ENCODE measurements at places on chromosomes 1 and 21.

GRCh38 chr1:197210426-197210825, 57.6 kb upstream of the CRB1 start:
- no peak for DNase-seq

- no peak for DNase-seq
Measured at GRCh38 chr1:184747089-184747955, 7.3 kb downstream of the EDEM3 start.

DNA sequence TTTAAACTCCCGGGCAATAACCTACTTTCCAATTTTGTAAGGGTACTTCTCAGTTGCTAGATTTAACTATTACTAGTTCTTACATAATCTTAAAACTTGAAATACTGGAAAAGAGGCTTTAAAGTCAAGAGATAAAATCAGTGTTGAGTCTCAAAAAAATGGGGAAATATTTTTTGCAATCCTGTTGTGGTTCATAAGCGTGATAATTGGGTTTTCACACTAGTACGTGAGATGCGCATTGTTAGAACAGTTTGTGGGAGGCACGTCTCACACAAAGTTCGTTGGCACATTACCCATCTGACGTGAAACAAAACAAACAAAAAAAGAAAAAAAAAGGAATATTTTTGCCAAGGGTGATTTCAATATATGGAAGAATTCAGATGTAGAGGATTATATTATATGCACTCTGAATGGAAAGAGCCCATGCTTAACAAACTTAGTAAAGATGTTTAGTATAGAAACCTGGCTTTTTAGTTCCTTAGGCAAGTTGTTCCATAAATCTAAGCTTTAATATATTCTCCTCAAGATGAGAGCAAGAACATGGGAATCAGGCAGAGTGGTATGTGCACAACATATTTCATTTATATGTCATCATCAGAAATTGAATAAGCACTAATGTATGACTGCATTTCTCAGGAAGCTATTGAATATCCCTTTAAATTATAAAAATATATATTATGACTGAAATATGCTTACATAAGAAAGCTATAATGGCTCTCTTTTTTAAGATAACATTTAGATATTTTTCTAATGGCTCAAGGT, 73.9 kb upstream of the TNFSF4 start:
- no peak for DNase-seq

- DNase-seq, result no peak
Measured at GRCh38 chr1:82227306-82228095, 426.8 kb downstream of the ADGRL2 start.

DNA sequence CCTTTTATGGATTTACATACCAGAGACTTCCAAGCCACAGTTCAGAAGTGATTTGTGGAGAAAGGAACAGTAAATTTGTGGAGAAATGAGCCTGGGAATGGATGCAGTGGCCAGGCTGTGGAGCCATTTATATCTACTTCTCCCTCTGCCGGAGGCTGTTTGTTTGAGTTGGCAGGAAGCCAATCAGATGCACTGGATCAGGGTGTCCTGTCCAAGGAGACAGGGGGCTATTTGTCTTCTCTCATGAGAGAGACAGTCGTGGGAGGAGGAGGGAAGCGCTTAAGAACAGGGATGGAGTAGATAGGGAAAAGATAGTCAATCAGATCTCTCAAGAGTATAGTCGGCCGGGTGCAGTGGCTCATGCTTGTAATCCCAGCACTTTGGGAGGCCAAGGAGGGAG, 2.8 kb upstream of the HAPLN2 start:
- peak; percentile 14 for DNase-seq

DNA sequence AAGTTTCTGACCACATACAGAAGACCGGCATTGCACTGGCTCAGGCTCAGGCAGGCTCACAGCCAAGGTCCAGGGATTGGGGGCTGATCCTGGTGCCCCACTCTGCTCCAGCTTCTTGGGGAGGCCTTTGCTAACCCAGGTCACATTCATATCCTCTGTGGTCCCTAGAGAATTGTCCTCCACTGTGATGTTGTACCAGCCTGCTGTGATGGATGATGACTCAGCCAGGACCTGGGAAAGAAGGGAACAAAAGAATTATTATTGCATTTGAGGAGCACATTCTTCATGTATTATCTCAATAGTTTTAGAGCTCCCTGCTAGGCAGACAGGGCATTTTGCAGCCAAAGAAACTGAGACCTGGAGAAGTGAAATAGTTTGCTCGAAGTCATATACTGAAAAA, 114.3 kb upstream of the ETV3 start:
- no peak for DNase-seq

- no peak for DNase-seq
Measured at GRCh38 chr1:243322326-243322725, 66.5 kb downstream of the SDCCAG8 start.

- DNase-seq, result no peak
Measured at GRCh38 chr1:21317035-21317689, 26.9 kb upstream of the ECE1 start.

- no peak for DNase-seq
Measured at GRCh38 chr1:15095496-15095875, 58.1 kb upstream of the TMEM51 start.

GRCh38 chr21:30372139-30372770, at the start of gene KRTAP13-2:
Gene KRTAP13-2 (minus strand): TSS chr21:30372271. CDS start chr21:30372213, 58 bp downstream.
- no peak for DNase-seq

DNA sequence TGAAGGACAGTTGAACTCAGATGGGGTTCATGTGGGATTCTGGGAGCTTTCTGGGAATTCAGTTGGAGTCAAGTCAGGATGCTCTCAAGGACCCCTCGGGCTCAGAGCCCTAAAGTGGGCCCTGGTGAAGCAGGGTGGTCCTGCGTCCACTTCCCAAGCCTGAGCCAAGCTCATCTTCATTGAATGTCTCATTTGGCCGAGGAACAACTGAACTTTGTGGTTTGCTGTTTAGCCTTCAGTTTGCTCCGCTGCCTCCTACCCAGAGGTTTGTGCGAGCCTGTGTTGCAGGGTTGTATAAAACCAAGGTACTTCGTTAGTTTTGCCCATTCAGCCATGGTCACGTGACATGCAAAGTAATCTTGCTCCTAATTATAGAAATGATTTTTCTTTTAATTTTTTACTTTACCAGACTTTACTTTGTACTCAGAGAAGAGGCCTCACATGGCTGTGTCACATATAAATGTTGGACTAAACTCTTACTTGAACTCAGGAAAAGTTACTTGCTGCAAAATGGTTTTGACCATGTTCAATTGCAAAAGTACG, 49.7 kb downstream of the B3GALT5 start:
- no peak for DNase-seq

- DNase-seq, result no peak
Measured at GRCh38 chr1:37699147-37699546, 6.8 kb downstream of the CDCA8 start.

DNA sequence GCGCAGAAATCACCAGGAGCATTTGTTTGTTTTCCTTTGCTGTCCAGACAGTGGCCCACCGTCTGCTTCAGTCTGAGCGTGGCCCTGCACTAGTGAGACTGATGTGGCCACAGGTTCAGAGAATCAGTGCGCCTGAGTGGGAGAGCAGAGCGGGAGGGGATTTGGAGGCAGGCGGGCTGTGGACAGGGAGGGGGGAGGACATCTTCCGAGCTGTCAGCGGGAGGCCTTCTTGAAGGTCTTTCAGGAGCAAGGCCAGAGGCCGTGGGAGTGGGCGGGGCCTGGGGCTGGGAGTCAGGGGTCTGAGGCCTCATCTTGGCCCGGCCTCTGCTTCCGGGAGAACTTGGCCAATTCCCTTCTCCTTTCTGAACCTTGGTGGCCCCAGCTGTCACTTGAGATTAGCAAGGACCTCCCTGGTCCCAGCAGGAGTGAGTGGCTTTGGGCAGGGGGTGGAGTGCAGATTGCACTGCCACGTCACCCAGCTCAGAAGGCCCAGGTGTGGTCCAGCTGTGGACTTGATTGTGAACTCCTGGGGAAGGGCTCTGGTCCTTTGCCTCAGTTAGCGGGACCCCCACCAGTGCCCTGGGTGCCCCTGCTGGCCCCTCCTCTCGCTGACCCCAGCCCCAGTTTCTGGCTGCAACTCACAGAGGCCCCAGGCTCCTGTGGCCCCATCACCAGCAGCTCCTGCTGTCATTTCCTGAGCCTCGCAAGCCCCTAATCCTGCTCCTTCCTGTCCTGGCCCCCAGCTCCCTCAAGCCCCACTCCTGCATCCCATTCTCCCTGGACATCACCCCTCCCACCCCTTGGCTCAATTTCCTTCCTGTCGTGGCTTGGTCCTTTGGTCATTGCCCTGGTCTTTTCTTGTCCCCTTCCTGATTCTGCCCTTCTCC, 8.4 kb downstream of the TNFRSF1B start:
- no peak for DNase-seq

DNA sequence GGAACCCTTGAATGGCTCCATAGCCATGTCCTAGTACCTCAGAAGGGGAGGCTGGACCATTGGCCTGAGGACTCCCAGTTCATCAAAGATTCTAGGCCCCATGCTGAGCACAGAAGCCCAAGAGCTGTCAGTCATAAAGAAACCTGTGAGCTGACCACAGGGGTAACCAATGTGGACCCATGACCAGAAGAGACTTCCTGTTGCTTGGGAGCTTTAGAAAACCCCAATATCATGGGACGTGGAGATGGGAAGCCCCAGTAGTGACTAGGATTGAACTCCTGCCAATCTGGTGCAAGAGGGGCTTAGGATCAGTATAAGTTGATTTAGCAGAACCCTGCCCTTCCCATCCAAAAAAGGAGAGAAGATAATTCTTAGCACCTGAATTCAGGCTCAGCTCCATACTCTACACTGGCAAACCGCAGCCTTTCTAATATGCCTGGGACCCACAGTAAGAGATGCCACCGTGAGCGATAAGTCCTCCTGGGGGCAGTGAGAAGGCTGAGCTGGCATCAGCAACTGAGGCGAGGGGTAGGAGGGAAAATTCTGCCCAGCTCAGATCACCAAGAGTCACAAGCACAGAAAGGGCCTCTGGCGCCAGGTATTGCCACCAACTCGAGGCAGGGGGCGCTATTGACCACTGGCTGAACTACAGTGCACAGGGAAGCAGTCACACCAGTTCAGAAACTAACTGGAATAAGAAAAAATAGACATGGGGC, 108.9 kb downstream of the CAPN8 start:
- peak; percentile 40 for DNase-seq

- DNase-seq, result no peak
Measured at GRCh38 chr1:44806025-44806703, 987 bp downstream of the DYNLT4 start.

DNA sequence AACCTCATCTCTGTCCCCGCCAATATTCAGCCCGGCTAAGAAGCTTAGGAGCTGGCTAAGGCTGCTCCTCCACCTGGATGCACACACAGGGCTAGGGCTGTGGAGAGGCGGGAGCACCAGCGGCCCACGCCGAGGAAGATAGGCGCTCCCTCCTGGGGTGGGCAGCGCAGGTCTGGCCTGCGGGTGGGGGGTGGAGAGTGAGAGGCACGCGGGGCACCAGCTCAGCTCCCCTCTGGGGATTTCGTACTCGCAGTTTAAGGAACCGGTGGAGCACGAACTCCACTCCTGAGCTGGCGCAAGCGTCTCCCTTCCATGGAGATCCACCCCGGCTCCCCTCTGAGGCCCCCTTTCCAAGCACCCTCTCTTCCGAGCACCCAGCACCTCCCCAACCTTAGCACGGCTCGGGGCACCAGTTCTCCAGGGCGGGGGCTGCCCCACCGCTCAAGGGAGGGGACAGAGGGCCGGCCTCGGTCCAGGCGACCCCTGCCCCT, 433 bp upstream of the KAZN start:
- DNase-seq, result no peak

GRCh38 chr1:6504887-6505286, 13.4 kb upstream of the PLEKHG5 start:
- DNase-seq, result no peak

- no peak for DNase-seq
Measured at GRCh38 chr1:147105909-147106308, 66.4 kb downstream of the PRKAB2 start.

DNA sequence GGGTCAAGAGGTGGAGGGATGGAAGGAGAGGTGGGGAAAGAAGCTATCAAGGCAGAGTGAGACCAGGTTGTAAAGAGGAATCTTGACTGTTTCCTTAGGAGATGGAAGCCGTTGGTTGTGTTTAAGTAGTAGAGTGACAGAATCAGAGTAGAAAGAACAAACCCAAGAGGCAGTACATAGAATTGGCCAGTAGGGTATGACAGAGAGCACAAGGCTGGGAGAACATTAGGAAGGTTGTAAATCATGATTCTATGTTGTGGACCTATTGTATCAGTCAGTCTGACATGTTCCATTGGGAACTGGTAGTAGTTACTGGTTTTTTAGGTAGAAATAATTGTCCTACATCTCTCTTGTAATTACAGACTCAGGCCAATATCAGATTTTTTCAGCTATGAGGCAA, 486.9 kb upstream of the USP24 start:
- DNase-seq, result peak; percentile 14

GRCh38 chr1:201445310-201445709, 23.7 kb downstream of the PHLDA3 start:
- no peak for DNase-seq

DNA sequence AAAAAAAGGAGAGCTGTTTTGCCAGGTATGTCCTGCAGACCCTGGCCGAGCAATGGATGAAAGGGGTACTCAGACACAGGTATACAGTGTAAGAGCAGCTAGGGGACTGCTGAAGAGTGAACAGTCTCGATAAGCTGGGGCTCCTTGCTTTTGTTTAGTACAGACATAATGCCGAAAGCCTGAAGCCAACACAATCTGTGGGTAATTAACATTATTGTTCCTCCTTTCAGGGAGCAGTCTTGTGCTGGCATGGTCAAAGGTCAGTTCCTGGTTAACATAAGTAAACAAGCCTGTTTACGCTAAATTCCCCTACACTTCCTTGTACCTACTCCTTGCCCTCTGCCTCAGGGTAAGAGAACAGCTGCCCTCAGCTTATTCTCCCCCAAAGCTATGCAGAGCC, 272.3 kb upstream of the ST6GALNAC5 start:
- no peak for DNase-seq

DNA sequence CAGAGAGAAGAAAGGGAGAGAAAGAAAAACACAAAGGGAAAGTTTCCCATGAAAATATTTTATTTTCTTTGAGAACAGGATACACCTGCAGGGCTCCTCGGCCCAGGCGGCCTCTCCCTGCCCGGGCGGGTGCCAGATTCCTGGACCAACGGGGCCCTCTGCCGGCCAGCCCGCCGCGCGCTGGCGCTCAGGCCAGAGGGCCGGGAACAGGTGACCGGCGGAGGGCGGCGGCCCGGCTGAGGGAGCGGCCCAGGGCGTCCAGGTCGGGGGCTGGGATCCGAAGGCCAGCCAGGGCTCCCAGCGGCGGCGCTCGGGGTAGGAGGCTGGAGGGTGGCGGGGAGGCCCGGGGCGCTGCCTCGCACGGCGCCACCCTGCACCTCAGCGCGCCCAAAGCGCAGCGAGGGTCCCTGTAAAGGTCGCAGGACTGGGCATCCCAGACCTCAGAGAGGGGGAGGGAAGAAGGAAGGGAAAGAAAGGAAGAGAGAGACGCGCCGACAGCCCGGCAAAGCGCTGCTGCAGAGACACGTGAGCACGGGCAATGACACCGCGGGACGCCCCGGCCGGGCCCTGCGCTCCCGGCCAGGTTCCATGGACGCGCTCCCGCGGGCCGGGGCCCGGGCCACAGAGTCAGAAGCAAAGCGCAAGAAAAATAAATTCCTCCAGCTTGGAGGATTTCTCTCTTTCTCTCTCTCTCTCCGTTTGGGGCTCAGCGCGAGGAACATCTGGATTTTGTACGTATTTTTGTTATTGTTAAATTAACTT, 927 bp downstream of the WNT9A start:
- DNase-seq, result peak; percentile 42

GRCh38 chr1:89104147-89104546, 21.8 kb downstream of the GBP2 start:
- no peak for DNase-seq

GRCh38 chr1:43979528-43980254, 681 bp downstream of the B4GALT2 start:
- no peak for DNase-seq
